Heart left ventricle (tissue), 16 donors: ENCODE measurements at places on chromosomes 1 and 21.

DNA sequence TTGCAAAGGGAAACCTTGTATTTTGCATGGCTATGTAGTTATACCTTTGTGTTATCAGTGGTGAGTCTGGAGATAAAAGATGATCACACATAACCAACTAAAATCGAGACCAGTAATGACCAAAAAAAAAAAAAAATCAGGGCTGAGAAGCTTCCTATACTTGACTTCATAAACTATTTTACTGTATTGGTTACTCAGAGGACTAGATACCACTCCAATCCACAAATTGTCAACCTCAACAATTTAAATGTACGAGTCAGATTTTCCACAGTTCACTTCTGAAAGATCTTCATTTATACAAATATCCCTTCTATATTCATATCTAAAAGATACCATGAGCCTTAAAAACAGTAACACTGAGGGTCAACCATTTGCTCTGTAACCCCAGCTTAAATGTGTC is 71.7 kb downstream of the NRIP1 start:
- DNase-seq: no peak

DNA sequence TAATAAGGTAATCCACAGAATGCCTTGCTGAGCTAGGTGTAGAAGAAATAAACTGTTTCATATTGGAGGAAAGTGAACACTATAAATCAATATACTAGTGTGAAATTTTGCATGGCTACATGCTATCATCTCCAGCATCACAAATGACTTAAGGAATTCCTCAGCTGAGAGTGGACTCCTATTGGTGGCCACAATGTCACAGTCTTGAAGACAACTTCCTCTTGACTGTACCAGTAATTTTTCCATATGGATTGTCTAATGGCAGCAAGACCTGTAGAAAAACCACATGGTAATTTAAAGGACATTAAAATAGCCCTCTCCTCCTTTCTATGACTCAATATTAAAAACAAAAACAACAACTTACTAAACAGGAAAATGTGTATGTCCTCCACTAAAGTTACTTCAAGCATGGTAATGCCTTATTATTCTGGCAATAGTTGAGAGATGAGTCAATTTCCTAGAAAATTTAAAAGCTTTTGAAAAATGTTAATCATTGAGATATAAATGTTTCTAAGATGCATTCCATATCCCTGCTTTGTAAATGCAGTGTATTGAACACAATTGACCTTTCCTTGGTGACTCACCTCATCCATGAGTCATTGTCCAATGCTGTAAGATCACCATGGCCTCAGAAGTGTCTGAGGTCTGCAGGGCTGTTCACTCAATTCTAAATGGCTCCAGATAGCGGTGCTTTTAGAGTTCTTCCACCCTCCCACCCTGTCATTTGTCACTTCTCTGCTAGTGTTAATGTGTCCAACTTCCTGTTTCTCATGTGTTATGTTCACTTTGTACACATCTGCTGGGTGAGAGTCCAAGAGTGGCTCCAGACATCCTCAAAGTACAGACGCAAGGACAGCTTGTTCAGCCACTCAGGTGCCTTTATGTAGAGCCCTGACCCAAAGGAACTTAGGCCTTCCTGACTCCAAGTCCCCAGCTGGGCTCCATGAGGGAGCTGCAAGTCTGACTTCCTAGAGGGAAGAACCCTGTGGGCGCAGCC is 32.8 kb upstream of the DNASE2B start:
- no peak for DNase-seq

DNA sequence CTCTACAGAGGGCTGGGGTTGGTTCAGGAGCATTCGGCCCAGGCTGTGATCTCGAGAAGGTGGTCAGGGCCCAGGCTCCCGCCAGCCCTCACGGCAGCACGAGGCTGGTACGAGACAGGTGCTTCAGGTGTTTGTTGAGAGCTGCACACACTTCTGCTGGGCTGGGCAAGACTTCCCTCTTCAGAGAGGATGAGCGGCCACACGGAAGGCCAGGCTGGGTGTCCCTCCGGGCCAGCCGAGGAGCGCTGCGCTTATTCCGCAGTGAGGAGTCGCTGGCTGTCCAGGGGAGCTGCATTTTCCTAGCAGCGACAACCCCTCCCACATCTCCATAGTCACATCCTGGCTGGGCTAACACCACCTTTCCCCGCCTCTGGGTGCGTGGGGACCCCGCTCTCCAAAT is 50.5 kb downstream of the PDE9A start:
- DNase-seq: no peak

- no peak for DNase-seq
These were observed 99.7 kb downstream of the GLIS1 start for GRCh38 chr1:53639251-53639763.

DNA sequence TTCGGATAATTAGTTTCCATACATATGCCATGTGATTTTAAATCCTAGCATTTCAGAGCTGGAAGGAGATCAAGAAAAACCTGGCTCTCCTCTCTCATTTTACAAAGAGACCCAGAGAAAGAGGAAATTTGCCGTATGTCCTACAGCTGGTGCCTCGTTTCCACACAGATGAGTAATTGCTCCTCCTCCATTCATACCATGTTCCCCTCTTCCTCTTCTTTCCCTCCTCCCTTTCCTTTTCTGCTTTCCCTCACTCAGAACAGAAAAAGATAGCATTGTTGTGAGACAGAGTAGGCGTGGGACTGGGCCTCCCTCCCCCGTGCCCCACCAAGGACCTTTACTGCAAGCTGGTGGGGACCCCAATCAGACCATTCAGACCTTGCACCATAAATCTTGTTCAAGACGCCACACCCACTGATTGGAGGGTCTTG is 13.7 kb upstream of the SLC44A3 start:
- no peak for DNase-seq

DNA sequence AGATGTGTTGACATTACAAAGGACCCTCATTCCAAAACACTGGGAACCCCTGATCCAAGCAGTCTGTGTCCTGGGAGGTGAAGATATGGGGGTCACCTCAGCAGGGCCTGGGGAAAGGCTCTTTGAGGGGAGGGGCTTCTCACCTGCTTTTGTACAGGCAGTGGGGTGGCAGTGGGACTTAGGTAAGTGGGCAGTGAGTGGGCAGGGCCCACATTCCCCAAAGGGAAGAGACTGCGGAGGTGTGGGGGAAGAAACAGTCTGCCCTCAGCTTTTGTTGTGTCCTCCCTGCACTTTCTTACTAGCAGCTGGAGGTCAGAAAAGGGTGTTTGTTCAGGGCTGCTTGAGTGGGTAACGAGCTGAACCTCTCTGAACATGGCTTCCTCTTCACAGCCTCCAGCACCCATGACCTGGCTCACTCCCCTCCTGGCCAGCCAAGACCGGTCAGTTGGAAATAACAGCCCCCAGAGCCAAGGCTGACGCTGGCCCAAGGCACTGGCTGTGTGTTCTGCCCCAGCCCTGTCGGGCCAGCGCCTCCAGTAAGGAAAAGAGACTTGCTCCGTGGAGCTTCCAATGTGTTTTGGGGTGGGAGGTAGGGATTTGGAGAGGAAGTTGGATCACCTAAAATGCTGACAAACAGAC is 173.5 kb downstream of the PSMG1 start:
- peak; percentile 23 for DNase-seq

- no peak for DNase-seq
These were observed 326.8 kb downstream of the ASTN1 start for GRCh38 chr1:176837708-176838107.

DNA sequence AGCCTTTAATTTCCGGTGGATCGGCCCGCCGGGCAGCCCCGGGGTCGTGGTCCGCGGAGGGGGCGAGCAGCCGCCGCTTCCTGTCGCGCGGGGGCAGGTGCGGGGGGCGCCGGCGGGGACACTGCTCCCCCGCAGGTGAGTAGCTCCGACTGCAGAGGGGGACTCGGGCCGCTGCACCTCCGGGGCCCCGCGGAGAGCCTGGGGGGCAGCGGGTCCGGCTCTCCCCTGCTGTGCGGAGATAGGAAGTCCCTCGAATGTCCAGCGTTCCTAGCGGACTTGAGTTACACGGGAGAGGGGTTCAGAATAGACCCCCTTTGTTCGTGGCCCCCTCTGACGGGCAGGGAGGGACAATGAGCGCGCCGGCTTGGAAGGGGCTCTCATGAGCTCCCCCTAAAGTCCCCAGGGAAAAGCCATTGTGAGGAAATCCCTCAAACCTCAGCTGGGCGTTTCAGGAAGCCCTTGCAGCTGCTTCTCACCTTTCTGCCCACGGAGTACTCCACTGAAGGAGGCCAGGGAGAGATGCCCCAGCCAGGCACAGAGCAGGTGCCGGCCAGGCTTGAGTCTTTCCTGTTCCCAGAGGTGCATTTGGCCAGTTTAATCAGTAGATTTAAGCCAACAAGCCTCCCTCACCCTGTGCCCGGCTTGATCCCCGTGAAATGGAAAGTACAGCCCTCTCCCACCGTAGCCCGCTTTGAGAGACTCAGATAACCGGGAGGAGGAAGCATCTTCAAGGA is 925 bp downstream of the PDE9A start:
- no peak for DNase-seq

- DNase-seq: peak; percentile 56
These were observed 71.7 kb upstream of the ANGPTL1 start for GRCh38 chr1:178942285-178943198.

GRCh38 chr1:77473690-77474089 is 191.9 kb downstream of the AK5 start:
- DNase-seq: no peak

DNA sequence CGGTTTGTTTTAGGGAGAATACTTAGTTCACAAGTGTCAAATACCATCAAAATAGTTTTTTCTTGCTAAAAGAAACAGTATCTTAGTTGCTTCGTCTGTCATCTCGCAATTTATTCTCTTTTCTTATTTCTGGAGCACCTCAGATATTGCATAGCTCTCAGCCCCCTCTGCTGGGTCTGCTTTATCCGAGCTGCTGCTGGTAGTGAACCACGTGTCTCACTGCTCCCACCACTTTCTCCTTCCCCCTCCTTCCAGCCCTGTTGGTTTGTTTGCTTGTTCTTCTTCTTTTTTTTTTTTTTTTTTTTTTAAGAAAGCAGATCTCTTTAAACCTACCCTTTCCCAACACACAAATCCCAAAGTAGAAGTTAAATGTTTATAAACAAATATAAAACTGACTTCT is 170.8 kb downstream of the EDEM3 start:
- DNase-seq: no peak

DNA sequence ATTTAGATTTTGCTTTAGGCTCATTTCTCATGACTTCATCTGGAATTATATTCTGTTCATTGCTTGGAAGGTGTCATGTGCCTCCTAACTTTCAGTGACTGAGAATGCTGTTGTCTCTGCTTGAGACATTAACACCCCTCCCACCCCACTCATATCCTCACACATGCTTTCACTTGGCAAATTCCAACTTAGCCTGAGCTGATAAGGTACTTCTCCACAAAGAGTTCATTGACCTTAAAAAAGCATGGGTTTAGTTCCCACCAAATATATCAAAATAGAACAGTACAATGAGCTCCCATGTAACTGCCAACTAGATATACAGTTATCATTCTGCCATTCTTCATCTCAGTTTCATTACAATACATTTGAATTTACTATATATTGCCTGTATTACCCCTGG is 576.5 kb upstream of the ADGRL2 start:
- no peak for DNase-seq
